Non-pigmented ciliary epithelial cell (primary cell): ENCODE measurements at places on chromosomes 2 and 18.

GRCh38 chr2:70767079-70767698 lies 811 bp downstream of the ADD2 start:
- no peak for DNase-seq

DNA sequence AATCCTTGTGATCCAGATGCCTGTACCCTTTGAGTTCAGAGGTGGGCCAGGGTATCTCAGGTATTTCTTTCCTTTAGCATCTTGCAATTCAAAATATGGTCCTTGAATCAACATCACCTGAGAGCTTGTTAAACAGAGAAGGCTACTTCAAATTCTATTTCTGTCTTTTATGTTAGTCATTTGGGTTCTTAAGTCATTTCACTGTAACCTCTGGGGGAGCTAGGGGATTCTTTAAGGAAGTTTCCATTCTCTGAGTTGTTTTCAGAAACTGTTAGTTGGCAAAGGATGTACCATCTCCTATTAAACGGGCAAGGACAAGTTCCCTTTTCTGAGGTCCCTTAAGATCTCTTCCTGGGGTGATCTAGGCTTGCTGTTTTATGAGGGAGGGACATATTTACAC lies 16.6 kb downstream of the CFLAR start:
- no peak for DNase-seq

DNA sequence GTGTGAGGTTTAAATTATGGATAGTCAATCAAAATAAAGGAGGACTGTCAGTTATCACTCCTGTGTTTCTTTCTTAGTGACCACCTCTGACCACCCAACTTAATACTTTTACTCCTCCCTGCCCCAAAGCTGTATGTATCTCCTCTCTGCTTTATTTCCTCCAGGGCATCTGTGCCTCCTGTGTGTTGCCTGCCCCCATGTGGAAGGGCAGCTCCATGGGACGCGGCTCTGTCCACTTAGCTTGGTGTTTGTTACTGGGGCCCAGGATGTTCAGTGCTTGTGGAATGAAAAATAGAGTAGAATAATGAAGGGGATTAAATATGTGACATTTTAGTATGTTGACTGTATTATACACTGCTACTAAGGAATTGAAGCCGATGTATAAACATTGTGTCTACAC lies 9.8 kb downstream of the ACP1 start:
- DNase-seq = no peak

- DNase-seq = no peak
Measured at GRCh38 chr2:196592331-196592910, 47.1 kb upstream of the CCDC150 start.

- DNase-seq = no peak
Measured at GRCh38 chr2:182187130-182187529, 201.5 kb downstream of the PPP1R1C start.

DNA sequence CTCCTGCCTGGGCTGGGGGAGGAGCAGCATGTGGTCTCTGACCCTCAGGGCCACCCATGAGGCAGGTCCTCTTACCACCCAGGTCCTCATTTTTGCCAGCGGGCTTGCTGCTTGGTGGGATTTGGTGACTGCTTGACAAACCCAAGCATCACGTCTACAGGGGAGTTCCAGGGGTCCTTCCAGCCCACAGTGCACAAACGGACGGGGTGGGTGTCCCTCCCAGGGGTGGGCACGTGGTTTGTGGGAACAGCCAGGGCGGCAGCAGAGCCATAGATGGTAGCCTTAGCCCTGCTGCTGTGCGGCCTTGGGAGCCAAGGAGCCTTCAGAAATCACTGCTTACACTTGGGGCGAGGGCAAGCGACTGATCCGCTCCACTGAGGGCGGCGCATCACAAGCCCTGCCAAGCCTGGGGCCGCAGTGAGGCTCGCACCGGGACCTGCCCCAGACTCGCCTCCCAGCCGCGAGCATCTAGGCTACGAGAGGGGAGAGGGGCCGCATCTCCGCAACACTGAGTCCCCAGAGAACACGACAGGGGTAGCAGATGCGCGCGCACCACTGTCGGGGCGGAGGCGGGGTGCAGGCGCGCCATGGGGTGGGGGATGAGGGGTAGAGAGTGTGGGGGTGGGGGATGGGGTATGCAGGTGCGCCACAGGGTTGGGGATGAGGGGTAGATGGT lies 36.9 kb downstream of the SNED1 start:
- no peak for DNase-seq

GRCh38 chr18:49021433-49022129 lies 70.8 kb upstream of the SMAD7 start:
- DNase-seq = no peak

DNA sequence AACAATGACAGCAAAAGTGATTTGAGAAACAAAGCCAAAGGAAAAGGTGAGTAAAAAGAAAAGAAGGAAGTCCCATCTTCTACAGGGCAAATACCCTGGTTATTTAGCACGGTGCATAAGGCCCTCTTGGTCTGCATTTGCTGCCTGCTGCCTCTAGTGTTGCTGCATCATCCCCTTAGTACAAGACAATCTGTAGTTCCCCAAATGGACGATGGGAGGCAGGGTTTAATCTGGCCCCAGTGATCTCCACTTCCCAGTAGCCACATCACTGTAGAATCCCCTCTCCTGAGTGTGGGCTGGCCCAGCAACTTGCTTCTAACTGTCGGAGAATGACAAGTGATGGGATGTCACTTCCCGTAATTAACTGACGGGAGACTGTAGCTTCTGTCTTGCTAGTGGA lies 85.1 kb downstream of the CTAGE1 start:
- DNase-seq = no peak

DNA sequence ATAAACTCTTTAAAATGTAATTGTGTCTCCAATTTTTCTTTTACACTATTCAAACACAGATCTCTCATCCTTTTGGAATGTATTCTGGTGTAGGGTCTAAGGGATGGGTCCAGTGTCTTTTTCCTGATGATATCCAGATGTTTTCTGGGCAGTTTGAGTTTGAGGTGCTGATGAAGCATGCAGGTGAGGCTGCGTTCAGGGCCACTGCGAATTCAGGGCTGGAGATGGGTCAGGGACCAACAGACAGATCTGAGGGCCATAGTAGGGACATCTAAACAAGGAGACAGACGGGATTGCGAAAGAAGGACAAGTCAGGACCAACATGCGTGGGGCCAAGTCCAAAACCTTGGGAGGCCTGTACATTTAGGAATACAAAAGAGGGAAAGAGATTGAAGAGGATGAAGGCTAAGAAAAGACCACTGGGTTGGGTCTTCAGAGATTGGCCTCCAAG lies 70.2 kb downstream of the ACAA2 start:
- DNase-seq = no peak

DNA sequence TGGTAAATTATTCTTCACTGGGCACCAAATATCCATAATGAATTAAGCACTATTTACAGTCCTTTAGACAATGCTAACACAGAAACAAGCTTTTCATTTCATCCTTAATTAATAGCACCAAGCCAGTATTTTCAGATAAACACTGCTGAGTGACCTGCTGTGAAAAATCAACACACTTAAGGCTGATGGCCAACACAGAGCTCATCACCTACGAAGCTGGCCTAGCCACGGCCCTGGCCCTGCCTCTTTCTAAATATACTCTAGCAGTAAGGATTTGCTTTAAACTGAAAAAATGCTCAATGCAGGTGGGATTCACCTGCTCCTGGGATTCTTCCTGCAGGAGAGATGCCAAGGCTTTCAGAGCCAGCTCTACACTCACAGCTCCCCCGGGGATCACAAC lies 18.4 kb downstream of the CYB5A start:
- no peak for DNase-seq

- DNase-seq = no peak
Measured at GRCh38 chr2:115480741-115481140, 1038.3 kb downstream of the DPP10 start.

DNA sequence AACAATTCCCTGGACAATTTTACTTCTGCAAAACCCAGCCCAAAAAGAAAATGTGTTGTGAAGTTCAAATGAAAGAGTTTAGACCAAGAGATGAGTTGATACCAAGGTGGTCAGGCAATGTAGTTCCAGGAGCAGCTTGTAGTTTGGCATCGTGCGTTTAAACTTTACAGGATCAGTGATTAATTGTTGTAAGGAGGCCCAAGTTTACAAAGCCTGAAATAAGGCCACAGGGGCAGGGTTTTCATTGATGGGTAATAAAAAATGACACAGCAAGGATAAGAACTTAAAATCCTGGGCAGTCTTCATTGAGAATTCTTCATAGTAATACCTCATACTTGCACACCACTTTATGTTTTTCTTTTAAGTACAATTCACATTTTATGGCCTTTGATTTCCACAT lies 463.9 kb upstream of the HNRNPA3 start:
- DNase-seq = no peak

DNA sequence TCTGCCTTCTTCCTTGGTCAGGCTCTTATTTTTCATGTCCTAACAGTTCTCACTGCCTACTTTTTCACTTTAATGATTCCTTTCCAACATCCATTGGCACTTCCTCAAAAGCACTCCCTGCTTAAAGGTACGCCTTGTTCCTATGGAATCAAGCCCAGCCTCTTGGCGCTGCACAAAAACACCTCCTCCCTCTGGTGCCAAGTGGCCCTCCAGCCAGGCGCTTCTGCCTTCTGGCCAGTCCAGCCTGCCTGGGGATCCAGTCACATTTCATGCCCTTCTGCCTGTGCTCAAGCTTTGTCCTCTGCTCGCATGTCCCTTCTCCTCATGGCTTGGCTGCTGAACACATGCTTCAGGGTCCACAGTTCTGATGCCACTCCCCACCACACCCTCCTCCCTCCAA lies 6.3 kb downstream of the TPRKB start:
- DNase-seq = no peak

GRCh38 chr18:26419746-26420145 lies 128.6 kb downstream of the KCTD1 start:
- DNase-seq = no peak

DNA sequence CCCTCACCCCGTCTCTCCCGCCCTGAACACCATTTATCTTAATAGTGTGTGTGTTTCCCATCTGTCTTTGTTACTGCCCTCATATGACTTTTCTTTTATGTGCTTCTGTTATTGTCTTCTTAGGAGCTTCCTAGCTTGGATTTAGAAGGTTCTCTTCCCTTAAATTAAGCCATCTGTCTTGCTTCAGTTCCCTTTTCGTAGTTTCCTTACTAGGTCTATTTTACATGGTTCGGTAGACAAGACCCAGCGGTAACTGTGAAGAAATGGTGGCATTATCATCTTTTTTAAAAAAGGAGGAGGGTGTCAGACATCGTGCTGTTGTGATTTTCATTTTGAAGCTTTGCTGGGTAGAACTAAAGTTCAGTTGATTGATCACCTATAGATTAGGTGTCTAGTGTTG lies 10.3 kb downstream of the NCK2 start:
- DNase-seq = no peak

GRCh38 chr18:56314396-56314795 lies 324.0 kb downstream of the TXNL1 start:
- no peak for DNase-seq

- no peak for DNase-seq
Measured at GRCh38 chr2:103991591-103991990, 862.3 kb upstream of the POU3F3 start.

DNA sequence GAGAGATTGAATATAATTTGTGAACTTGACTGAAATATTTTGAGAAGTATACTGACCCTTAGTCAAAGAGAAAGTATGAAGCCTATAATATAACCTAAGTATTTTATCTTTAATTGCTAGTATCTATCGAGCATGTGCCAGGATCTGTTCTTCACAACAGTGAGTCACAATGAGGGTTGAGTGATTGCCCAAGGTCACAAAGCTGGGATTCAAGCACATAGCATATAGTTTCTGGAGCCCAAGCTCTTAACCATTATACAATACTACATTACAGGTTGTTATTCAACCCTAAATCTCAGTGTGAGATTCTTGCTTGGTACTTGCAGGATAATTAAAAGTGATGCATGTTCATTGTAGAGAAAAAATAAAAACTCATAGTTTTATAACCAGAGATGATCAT lies 97.2 kb downstream of the RAB3GAP1 start:
- DNase-seq = no peak

DNA sequence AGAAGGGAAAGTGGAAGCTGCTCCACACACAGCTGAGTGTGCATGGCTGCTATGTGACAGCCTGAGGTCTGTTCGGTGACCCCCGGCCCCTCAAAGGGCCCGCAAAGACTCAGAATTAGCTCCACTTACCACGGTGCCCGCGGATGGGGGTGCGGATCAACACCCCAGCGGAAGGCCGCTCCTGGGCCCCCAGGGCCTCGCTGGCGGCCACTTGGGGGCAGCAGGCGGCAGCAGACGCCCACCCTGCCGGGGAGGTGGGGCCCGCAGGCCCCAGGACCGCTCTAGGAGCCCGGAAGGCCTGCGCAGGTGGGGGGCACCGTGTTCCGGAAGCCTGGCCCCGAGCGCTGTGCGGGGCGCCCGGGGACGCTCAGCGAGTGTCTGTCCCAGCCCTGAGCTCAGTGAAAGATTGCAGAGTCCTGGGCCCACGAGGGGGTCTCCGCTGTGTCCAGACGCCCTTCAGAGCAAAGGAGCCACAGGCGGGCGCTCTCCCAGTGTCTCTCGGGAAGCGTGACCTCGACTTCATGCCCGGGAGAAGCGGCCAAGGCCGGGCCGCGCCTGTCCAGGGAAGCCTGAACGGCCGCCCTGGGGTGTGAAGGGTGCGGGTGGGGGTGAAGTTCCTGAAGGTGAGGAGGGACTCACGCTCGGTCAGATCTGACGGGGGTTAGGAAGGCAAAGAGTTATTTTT lies 118.7 kb downstream of the VAPA start:
- DNase-seq = no peak

DNA sequence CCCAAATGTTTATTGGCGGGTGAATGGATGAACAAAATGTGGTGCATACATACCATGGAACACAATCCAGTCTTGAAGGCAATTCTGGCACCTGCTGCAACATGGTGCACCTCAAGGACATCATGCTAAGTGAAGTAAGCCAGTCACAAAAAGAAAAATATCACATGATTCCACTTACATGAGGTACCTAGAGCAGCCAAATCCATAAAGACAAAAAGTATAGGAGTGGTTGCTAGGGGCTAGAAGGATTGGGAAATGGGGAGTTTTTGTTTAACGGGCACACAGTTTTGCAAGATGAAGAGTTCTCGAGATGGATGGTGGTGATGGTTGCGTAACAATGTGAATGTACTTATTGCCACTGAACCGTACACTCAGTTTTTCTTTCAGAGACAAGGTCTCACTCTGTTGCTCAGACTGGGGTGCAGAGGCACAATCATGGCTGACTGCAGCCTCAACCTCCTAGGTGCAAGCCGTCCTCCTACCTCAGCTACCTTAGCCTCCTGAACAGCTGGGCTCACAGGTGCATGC lies 90.9 kb upstream of the CERS6 start:
- no peak for DNase-seq

- DNase-seq = no peak
Measured at GRCh38 chr2:190277234-190278112, 42.2 kb downstream of the HIBCH start.

DNA sequence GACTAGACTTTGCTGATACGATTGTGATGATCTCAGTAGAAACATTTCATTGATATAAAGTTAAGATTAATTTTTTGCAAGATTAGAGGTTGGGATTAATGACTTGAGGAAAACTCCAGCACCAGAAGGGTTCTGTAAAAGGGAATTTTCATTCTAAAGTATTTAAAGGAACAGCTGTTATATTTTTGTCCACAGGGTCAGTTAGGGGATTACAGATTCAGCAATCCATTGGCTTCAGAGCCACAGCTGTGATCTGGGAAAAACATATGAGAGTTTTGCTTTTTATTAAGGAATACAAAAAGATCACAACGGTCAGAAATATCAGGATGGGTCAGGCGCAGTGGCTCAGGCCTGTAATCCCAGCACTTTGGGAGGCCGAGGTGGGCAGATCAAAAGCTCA lies 19.6 kb upstream of the REV1 start:
- DNase-seq = no peak

- no peak for DNase-seq
Measured at GRCh38 chr2:81195017-81195773, 890.6 kb upstream of the LRRTM1 start.

GRCh38 chr2:94873362-94874276 lies 2.4 kb downstream of the TEKT4 start:
- no peak for DNase-seq
